ENCODE measurements at places on chromosomes 5 and 9. TPM values are rescaled to one million over a fixed set of nuclear protein-coding genes. Genes with fewer than 3 reads are reported as not detected.
A peak's percentile ranks its signal among the peaks of the same experiment; 100 is the strongest.

- no peak for DNase-seq
Observed at GRCh38 chr9:83457005-83457404, 81.2 kb downstream of the FRMD3 start.

DNA sequence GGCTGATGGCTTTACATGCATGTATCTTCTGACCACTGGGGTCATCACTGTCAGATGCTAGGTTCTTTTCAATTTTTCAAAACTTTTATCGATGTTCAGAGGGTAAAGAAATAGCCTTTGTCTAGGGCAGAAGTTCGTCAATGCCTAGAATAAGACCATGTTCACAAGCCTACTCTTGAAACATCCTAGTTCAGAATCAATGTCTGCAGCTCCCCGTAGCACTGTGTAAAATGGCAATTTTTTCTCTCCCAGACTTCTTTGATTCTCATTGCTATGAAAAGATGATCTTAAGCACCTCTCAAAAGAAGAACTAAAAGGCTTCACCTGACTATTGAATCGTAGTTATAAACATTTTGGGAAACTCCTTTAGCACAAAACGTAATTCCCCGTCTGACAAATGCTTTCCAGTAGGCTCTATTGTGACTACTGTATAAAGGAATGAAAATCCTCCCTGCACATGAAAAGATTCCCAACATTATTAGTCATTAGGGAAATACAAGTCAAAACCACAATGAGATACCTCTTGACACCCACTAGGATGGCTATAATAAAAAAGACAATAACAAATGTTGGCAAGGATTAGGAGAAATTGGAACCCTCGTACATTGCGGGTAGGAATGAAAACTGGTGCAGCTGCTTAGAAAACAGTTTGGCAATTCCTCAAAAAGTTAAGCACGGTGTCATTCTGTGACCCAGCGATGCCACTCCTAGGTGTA is 263.5 kb downstream of the ARHGAP26 start:
- peak; percentile 84 for DNase-seq

- no peak for DNase-seq
Observed at GRCh38 chr5:108487951-108488350, 106.1 kb upstream of the FBXL17 start.

- DNase-seq: no peak
Observed at GRCh38 chr5:170737591-170737990, 45.9 kb upstream of the GABRP start.

- DNase-seq: peak; percentile 23
Observed at GRCh38 chr9:80605129-80605528, 1033.4 kb downstream of the TLE4 start.

Gene GFI1B
- total RNA-seq: not detected

Gene KIF3A
- total RNA-seq: 10.6 TPM
